ENCODE measurements at places on chromosomes 1 and 21.

DNA sequence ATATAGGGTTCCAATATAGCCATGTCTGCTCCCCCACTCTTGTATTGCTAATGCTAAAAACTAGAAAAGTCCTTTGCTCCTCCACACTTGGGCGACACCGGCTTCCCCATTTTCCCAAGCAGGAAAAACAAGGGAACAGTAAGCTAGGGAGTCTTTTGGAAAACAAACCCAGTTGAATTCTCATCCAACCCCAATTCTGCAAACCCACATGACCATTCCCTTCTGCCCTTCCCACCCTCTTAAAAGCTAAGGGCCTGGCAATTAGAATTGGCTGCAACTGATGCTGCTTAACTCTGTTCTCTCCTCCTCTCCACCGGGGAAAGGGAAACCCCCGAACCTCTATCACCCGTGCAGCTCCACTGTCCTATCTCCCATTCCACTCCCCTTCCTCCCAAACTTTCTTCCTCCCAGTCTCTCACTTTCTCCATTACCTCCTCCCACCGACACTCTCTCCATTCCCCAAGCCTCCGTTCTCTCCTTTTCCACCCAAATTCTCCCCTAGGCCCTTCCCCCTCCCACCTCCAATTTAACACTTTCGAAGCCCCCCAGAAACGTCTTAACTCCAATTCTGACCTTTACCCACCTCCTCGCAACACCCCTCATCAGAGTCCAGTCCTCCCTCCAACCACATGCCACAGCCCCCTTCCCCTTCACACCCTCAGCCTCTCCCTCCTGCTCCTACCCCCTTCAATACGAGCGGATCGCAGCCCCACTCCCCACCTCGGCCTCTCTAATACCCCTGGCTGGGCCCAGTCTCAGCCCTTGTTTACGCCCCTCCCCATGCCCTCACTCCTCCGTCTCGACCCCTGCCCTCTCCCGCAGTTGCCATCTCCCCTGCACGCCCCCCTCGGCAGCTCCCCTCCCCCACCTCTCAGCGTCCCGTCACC lies 701 bp downstream of the DEDD start:
- DNase-seq: no peak

GRCh38 chr1:35588197-35588910 lies 15.2 kb downstream of the TFAP2E start:
- no peak for DNase-seq

DNA sequence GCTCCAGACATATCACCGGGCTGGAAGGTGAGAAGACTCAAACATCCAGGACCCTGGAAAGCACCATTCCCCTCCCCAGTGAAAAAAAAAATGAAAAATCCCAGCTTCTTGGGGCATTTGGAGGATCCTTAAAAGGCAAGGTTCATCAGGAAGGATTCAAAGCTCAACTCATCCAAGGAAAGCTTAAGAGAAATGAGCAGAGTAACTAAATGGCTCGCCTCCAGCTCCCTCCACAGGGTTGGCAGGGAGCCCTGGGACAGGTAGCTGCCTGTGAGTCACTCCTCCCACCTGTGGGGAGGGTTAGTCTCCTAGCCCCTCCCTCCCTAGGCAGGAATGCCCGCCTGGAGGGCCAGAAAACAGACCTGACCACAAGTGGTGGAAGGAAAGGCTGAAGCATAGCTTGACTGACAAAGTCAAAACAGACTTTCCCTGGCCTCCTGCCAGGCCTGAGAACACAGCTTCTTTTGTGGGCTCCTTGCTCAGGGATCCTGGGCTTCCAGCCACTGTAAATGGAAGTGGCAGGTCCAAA lies 712 bp upstream of the LAMB3 start:
- DNase-seq: no peak

DNA sequence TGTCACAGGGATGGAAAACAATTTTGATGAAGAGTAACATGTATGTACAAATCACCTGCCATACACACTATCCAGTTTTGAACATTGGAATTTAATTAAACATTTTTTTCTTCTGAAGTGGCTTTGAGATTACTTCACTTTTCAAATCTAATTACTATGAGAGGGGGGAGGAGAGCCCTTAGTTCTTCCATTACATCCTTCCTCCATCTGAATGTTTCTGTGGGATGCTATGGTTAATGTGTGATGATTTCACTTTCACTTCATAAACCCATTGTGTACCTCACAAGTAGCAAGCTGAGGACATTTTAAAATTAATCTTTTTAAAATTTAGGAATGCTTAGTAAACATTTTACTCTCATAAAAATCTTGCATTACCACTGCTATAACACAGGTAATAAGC lies 156.9 kb downstream of the RUNX1 start:
- no peak for DNase-seq

- DNase-seq: no peak
Measured at GRCh38 chr1:62796221-62796620, 12.3 kb downstream of the ATG4C start.

DNA sequence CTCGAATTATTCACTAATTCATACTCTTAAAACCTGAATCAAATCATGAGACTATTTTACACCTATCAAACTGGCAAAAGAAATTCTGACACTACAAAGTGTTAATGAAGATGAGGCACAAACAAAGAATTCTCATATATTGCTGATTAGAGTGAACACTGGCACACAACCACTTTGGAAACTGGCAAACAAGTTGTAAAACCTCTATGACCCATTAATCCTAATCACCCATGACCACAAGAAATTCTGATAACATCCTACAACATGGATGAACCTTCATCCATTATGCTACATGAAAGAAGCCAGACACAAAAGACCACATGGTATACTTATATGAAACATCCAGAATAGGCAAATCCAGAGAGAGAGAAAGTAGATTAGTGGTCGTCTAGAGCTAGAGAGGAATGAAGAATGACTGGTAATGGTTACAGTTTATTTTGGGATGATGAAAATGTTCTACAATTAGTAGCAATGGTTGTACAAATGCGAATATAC lies 8.5 kb downstream of the GPBP1L1 start:
- no peak for DNase-seq

DNA sequence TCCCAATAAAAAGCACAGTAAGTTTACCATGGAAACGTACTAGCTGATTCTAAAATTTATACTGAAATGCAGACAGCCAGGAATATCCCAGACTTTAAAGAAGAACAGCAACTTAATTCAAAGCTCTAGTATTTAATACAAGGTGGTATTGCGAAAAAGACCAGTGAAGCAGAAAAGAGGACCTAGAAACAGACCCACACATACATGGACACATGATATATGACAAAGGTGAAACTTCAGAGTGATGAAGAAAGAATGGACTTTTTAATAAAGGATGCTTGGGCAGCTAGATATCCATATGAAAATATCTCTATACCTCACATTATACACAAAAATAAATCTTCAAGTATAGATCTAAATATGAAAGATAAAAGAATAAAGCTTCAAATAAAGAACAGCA lies 62.6 kb downstream of the COP1 start:
- no peak for DNase-seq

DNA sequence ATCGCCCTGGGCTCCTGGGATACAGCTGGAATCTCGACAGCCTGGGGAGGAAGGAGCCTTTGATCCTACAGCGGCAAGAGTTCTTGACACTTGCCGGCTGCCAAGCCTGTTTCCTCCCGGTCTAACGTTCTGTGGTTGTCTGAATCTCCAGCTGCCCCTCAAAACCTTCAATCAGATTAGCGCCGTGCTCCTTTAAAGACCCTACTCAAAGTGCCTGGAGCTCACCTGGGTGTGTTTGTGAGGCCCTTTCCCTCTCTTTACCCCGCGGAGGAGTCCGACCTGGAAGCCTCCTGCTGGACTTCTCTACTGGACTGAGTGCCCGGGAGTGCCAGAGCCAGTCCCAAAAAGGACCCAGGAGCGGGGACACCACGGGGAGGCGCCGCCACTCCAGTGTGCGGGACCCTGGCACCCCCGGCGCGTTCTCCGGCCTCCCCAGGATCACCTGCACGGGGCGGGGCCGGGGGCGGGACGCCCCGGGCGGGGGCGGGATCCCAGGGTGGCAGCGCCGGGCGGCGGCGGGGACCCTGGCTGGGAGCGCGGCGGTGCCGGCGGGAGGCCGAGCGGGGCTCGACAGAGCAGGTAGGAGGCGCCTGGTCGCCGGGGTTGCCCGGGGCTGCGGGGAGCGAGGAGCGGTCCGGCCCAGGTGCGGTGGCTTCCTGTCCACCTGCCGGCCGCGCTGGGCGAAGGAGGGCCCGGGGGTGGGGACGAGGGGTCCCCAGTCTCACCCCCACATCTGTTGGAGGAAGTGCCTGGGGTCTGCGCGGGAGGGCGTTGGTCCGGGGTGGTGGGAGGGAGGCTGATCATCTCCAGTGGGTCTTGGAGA lies at the start of gene NCMAP:
Gene NCMAP, plus strand, starts transcription at position 497 of the 823 bp plus-strand sequence. CDS start 39,344 bp downstream, outside the sequence.
- peak; percentile 54 for DNase-seq

DNA sequence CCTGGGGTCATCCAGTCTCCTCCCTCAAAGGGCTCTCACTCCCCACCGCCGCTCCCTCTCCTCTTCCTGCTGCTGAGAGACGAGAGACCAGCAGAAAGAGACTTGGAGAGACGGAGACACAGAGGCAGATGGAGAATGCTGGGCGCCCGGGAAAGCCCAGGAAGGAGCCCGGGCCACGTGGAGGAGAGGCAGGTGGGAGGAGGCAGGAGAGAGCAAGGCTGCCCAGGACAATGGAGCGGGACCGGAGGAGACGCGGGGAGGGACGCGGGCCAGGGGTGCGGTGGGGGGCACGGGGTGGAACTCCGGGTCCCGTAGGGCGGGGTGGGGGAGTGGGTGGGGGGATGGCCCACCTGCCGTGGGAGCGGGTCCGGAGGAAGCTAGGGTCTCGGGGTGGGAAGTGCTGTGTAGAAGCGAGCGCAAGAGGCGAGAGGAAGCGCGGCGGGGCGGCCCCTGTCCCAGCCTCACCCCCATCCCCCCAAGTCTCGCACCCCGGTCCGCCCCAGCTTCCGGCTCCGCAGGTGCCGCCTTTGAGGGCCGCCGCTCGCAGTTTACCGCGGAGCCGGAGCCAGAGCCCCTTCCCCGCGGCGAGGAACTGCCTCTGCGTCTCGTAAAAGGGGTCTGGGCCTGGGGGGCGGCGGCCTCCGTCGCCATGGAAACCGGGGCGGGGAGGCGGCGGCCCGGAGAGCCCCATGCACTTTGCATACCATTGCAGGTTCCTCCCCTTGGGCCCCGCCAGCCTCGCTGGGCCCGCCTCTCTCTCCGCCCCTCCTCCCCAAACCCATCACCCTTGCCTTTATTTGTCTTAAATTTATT lies 11.7 kb upstream of the EPHA2 start:
- DNase-seq: no peak

DNA sequence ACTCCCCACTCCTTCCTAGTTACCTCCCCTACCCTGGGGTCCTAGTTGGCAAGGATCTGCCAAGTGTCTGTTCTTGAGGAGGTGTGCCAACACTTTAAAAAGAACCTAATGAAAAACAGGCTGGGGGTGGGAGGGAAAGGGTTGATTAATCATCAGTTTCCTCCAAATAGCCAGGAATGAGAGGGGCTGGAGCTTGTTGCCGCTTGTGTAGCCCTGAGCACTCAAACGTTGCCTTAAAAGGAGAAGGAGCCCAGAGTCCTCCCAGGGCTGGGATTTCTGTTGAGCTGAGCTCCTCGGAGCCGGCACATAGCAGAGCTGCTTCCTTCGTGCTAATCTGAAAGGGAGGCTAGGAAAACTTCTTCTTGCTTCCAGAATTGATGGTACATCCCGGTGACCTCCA lies 15.9 kb downstream of the SHISA4 start:
- DNase-seq: peak; percentile 91

- no peak for DNase-seq
Measured at GRCh38 chr1:45863218-45863617, 59.8 kb downstream of the MAST2 start.

- DNase-seq: no peak
Measured at GRCh38 chr1:50936321-50936720, 23.7 kb downstream of the FAF1 start.

DNA sequence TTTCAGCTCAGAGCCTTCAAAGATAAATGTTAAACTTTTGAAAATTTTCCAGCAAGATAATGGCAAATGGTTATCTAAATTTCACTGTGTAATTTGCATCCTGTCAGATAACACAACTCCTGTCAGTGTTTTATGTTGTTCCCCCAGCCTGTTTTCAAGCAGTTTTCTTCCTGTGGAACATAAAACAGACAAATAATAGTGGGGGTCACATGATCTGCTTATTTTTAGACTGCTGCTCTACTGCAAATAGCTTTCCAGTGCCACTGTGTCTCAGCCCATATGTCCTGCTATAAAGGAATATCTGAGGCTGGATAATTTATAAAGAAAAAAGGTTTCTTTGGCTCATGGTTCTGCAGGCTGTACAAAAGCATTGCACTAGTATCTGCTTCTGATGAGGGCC lies 32.2 kb downstream of the FMO3 start:
- no peak for DNase-seq

- DNase-seq: no peak
Measured at GRCh38 chr1:17611991-17612390, 72.5 kb downstream of the ARHGEF10L start.

DNA sequence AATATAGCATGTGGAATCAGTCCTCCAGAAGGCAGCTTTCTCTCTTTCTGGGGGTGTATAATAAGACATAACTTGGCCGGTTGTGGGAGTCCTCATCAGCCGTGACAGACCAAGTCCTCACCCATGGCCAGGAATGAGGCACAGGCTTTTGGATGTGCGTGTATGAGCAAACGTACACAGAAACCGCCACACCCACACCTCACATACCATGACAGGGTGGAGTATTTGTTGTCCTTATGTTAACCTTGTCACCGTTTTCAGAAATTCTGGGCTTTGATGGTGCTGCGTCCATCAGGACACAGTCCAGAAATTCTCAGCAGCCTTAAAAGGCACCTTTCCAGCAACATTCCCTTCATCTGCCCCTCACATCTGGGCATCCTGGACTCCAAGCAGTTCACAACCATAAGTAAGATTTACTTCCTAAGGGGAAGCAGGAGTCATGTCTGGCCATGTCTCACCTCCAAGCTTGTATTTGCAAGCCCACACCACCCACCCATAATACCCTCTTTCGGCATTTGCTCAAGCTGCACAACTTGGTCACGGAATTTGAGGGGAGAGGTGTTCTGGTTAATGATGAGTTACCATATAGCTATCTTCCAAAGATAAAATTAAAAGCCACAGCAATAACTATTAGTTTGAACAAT lies 12.4 kb downstream of the C1orf116 start:
- DNase-seq: no peak

DNA sequence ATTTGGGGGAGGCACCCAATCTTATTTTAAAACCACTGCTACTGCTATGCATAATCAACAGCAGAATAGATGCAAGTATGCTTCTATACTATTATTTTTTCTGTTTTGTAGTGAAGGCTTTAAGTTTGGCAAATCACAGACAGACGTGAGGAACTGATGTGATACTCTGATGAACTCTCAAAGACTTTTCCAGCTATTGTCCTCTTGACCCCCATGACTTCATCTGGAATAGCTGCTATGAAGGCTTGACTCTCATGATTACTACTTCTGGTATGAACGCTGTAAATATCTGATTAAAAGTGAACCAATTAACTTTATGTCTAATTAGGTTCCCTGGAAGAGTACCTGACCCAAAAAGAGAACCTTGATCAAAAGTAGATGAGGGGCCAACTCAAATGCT lies 49.1 kb downstream of the EYA3 start:
- DNase-seq: no peak

GRCh38 chr1:109687641-109688499 lies at the start of gene GSTM1:
Gene GSTM1 (plus strand): TSS chr1:109687817. CDS start chr1:109687874, 57 bp downstream.
- no peak for DNase-seq

Data from tibial artery (tissue), 4 donors.